Left hindlimb (tissue), 1 donor: ENCODE measurements at places on chromosomes 3 and 15.

GRCh38 chr3:124492824-124493223 is 237.4 kb upstream of the UMPS start:
- DNase-seq, result no peak

DNA sequence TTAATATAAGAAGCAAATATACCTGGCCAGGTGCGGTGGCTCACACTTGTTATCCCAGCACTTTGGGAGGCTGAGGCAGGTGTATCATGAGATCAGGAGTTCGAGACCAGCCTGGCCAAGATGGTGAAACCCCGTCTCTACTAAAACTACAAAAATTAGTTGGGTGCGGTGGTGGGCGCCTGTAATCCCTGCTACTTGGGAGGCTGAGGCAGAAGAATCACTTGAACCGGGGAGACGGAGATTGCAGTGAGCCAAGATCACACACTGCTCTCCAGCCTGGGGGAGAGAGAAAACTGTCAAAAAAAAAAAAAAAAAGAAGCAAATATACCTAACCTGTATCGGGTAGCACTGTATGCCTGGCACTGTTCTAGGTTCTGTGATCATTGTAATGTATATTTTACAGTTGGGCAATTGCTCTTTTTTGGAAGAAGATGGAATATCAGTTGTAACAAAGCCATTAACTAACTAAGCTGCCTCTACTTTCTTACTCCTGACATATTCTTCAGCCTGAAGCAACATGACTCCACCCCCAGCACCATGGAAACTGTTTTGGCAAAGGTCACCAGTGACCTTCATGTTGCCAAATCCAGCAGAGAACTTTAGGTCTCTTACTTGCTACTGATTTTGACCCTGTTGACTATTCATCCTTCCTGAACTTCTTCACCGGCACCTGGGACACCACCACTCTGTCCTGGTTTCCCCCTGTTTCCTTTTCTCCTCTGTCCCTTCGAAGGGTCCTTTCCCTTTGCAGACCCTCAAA is 203.8 kb downstream of the RPLP1 start:
- DNase-seq, result no peak

DNA sequence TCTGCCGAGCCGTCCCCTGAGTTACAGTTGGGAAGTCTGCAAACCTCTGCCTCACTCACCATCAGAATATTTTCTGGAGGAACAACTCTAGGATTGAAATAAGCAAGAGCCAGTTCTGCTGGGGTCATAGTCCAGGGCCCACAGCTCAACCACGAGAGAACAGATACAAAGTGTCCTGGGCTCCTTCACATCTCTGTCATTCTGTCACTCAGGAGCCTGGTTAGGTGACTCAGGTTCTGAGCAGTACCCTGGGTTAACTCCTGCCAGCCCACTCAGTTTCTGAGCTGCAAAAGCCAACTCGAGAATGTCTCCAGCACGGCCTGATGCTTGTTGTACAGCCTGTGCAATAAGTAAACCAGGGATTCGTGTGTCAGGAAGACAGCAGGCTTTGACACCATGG is 155.7 kb downstream of the SLCO3A1 start:
- DNase-seq, result no peak

- no peak for DNase-seq
These were observed 77.5 kb upstream of the LINGO1 start for GRCh38 chr15:77710206-77710605.

DNA sequence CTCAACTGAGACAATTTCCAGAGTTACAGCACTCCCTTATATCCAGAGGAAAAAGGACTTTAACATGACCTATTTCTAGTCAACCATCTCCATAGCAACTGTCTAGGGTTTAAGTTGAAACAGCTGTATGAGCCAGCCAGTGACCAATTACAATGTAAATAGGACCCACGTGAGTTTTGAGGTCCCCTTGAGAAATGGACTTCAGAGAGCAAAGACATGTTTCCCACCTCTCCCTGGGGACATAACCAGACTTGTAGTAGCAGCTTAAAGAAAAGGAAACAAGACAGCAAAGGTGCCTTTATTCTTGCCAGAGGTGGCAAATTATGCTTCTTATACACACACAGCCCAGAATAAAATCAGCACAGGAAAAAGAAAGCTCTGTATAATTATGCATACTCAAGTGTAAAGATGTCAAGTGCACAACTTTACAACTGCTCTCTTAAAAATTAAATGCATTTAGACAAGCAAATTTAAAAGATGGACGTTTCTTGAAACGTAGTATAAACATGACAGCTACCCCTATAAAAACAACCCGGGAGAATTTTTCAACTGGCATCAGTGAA is 40.2 kb downstream of the SUMF1 start:
- DNase-seq, result no peak

DNA sequence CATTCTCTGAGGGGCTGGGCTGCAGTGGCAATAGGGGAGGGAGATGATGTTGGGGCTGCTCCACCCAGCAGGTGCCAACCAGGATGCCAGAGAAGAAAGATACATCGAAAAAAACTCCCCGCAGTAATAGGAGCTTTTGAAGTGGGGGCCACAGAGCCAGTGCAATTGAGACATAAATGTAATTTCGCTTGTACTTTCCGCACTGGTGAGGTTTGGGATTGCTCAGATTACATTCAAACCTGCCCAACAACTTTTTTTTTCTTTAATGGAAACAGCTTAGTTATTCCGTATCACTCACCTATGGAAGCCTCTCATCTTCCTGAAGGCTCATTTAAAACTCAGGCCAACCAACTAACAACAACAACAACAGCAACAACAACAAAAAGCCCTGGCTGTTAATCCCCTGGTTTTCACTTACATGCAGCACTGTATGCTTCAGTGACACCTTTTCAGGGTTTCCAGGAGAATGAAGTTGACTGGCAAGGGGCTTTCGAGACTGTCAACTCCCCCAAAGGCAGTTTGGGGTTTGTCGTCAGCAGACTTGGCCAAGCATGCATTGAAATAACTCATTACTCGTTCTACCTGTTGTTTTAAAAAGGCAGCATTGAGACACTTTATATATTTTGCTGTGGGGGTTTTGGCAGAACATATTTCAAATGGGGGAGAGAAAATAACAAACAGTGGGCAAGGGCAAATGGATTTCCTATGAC is 163.8 kb downstream of the EBLN2 start:
- no peak for DNase-seq

DNA sequence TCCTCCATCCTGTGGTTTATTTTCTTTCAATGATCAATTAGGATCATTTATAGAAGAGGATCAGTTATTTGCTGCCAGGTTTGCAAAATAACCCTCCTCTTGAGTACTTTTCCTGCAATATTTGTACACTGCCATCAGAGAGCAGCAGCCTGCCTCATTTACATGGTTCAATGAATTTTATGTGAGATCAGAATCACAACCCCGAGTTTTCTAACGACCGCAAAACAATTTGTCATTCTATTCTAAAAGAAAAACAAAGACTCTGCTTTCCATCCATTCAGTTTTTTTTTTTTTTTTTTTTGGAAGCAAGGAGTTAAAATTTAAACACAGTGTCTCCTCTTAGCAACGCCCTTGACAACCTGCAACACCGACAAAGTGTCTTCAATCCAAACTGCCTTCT is 146.9 kb downstream of the RAB11A start:
- no peak for DNase-seq

DNA sequence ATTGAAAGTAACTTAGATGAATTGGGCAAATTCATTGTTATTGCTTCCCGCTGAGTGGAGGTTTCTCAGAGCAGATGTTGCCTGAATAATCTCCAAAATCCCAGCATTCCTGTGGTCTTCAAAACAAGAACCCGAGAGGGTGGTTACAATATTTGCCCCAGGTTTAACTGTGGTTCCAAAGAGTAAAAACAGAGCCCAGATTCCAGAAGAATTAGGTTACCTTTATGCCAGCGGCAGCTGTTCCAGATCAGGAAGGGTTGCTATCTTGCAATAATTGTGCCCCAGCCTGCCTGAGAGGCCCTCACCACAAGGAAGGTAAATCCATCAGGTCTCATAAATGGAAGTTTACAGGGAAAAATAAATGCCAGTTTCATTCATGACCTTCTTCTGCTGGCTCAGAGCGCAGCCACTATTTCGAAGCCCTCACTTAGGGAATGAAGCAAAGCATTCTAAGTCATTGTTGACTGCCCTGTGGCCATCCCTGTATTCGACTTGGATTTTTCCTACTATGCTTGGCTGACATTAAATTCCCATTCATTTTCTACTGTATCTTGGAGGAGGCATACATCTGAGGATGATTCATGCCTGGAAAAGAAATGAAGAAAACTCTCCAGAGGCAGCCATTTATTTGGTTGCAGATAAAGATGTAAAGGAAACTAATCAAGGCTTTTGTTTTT is 54.6 kb downstream of the SSUH2 start:
- DNase-seq, result no peak

GRCh38 chr3:183560607-183561006 is 5.1 kb upstream of the KLHL6 start:
- DNase-seq, result no peak

- DNase-seq, result no peak
These were observed 3.3 kb downstream of the CRYBG3 start for GRCh38 chr3:97825101-97825500.

DNA sequence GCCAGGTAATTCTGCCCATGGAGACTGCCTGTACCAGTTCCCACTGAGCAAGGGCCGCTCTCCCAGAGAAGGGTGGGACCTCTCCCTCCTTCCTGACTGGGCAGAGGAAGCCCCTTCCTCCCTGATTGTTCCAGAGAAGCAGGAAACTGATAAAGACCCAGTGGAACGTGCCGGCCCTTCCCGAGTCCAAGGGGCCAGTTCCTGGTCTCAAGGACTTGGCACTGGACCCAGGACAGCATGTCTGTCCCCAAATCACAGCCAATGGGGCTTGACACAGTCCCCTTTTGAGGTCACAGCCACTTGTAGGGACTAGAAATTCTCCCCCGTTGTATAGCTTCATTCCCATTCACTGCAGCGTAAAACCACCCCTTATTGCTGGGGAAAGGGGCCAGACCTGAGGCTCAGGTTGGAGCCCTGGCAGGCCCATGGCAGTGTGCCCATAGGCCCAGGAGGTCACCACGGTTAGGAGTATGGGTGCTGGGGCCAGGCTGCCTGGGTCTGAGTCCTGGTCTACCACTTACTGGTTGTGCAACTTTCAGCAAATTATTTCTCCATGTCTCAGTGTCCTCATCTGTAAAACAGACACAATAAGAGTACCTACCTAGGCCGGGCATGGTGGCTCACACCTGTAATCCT is 18.1 kb downstream of the CSRNP1 start:
- no peak for DNase-seq

GRCh38 chr3:134892761-134893160 is 97.7 kb downstream of the EPHB1 start:
- DNase-seq, result no peak

DNA sequence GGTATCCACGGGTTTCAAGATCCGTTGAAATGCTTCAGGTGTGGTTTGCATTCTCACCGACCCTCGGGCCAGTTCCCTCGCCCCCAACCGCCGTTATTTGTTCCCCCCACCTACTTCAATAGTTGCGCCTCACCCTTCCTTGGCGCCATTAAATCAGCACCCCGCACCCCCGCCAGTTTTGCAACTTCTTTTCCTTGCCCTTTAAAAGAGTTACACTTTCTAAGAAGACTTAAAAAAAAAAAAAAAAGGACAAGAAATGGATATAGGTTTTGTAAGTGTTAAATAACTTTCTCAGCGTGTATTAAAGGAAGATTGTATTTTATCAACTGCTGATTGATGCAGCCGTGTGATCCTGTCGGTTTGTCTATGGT is 87.2 kb downstream of the NR2F2 start:
- DNase-seq, result peak; percentile 29

GRCh38 chr15:101137312-101137940 is 114.4 kb downstream of the CHSY1 start:
- no peak for DNase-seq

GRCh38 chr3:177050501-177051237 is 146.6 kb downstream of the TBL1XR1 start:
- no peak for DNase-seq

- DNase-seq, result no peak
These were observed 26.5 kb upstream of the FBXL2 start for GRCh38 chr3:33250712-33251111.

- DNase-seq, result no peak
These were observed 186.1 kb downstream of the OTOL1 start for GRCh38 chr3:161682715-161683114.

- DNase-seq, result no peak
These were observed 24.0 kb upstream of the SLC6A6 start for GRCh38 chr3:14378415-14378814.

DNA sequence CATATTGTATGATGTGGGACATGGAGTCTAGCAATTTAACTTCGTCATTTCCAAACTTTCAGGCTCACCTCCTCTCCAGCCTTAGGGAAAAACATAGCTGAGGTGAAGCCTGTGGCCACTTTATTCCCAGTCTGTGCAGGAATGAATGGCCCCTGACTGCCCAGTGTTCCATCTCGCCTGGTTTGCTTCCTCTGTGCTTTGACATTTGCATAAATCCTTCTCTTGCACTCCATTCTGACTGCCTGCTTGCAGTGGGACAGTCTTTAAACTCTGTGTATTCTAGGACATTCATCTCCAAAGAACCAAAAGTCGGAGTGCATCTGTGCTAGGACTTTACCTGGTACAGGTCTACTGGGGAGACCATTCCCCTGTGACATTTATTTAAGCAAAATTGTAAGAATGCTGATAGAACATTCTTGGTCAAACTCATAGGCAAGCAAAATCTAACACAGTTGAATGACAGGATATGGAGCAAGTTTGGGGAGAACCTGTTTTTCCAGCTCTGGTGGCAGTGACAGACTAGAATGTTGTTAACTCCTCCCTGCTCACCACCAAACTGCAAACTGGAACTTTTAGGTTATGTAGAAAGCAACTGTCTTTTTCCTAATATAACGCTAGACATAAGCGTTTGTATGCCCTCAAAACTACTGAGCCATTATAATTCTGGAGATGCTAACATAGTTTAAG is 22.1 kb downstream of the TMED3 start:
- DNase-seq, result no peak

DNA sequence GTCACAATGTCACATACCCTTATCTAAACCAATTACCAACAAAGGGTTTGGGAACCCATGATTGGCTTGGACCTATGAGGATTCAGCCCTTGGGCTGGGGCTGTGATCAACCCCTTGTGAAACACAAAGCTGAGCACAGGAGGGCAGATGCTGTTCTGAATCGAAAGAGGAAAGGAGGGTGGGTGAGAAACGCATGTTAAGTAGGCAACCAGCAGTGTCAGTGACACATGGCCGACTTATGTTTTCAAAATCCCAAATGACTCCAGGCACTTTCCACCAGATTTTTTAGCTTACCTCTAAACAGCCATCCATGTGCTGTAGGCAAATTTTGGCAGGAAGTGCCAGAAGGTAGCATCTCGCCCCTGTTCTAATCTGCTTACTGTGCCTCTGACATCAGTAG is 34.1 kb upstream of the KLHL25 start:
- no peak for DNase-seq

DNA sequence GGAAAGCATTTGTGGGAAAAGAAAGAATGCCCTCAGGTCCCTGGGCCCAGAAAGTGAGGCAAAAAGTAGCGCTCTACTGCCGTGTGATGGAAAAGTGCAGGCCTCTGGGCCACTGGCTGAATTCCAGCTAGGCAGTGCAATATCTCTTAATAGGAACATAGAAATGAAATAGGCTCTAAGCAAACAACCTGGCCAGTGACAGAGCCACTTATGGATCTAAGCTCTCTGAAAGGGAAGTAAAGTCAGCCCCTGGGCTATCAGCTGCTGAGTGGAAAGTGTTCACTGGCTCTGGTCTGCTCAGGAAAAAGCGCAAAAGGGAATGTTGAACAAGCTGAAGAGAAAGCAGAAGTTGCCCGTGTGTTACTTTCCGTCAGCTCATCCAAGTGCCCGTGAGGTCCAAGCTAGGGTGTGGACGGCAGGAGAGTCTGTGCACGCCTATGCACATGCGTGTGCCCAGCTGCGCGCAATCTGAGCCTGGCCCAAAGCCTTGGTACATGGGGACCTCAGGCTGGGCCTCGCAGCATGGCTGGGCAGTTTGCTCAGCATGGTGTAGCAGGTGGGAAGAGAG is 74.0 kb upstream of the RAD18 start:
- no peak for DNase-seq
